ENCODE measurements at places on chromosomes 1 and 21.

GRCh38 chr1:234877761-234878160 is 250.9 kb downstream of the TOMM20 start:
- DNase-seq, result no peak

DNA sequence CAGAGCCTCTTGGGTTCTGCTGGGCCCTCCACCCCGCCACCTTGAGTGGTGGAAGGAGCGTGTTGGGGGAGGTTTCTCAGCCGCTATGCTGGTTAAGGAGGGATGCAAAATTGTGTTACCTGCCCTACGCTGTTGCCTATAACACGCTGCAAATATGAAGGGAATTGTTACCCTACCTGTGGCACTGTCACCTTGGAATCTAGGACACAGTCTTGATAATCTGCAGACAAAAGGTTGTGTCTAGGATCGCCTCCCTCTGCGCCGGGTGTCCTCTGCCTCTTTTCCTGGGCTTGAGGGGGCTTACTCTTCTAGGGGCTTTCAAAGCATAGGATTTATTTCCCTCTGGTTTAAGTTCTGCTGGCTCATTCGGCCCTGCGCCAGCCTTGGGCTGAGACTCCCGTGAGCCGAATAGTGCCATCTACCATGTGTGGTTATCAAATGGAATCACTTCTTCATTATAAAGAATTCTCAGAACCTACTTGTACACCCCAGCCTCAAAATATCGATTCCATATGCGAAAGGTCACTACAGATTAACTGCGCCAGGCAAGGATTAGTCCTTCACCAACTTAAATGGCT is 697 bp downstream of the SLC22A15 start:
- no peak for DNase-seq

GRCh38 chr1:46295306-46295705 is 8.1 kb downstream of the LRRC41 start:
- DNase-seq, result no peak

DNA sequence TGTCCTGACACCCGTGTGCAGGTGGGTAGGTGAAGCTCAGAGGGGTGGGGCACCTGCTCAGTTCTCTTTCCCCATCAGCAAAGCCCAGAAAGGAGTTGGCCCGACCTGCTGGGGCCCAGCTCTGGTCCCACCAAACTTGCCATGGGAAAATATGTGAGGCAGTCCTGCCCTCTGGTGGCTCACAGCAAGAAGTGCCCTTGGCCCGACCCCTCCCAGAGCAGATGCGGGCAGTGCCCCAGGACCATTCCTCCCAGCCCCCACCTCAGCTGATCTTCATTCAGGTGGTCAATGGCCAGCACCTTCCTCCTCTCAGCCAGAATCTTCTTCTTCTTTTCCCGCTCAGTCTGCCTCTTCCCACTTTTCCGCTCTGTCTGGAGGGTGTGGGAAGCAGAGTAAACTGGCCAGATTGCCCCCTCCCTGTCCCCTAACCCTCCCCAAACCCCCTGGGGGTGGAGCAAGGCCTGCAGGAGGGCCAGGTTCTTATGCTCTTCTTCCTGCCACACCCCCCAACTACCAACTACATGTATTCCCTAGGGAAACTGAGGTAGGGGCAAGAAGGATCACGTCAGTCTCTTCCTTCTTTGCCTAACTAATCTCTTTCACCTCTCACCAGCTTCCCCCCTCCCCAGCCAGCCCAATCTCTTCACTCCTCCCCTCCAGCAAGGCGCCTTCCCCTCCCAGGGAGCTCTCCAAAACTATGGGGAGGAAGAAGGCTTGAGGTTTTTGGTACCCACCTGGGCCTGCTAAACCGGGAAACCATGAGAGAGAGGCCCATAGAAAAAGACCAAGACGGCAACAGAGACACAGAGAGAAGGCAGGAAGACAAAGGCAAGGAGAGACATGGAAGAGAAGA is 15.6 kb downstream of the TNNT2 start:
- DNase-seq, result peak; percentile 70

- DNase-seq, result no peak
These were observed 4.4 kb upstream of the PYCR2 start for GRCh38 chr1:225928186-225929175.

- DNase-seq, result no peak
These were observed 237.1 kb downstream of the SLC45A1 start for GRCh38 chr1:8554956-8555534.

DNA sequence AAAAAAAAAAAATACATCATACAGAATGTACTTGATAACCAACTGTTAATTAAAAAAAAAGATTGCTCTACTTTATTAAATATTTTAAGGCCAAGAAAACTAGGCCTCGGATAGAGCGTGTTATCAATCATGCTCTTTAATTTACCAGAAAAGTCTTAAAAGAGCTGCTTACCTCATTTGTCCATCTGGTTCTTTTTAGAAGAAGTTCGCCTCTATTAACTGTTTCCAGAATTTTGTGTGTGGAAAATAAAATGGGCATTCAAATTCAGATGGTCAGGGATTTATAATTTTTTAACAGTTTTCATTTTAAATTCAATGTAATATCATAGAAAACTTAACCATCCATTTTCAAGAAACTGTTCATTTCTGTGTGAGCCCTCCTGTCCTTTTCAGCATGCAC is 53.8 kb downstream of the KCNK1 start:
- DNase-seq, result no peak

DNA sequence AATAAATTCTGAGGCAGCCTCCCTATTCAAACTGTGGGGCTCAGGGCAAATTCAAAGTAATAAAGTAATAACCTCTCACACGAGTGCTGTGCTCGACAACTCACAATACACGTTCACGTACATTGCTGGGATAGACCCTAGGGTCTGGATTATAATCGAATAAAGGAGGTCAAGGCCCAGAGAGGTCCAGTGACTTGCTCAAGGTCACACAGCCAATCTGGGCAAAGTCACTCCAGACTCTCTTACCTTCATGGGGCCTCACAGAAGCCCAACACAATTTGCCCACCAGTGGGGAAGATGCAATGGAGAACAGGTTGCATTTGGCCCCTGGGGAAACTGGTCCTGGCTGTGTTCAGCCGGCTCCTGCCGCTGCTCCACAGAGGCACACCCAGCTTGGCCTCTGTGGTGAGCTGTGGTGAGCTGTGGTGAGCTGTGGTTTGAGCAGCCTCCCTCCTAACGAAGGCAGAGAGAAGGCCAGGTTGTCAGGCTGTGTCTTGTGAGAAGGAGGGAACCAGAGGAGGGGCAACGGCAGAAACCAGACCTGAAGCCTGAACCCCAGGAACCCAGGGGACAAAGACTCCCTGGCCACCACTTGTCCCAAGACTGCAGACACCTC is 35.1 kb downstream of the NUAK2 start:
- no peak for DNase-seq

- DNase-seq, result no peak
These were observed 10.7 kb downstream of the WNT3A start for GRCh38 chr1:228017356-228018124.

GRCh38 chr1:20380175-20380574 is 89.5 kb downstream of the VWA5B1 start:
- no peak for DNase-seq

DNA sequence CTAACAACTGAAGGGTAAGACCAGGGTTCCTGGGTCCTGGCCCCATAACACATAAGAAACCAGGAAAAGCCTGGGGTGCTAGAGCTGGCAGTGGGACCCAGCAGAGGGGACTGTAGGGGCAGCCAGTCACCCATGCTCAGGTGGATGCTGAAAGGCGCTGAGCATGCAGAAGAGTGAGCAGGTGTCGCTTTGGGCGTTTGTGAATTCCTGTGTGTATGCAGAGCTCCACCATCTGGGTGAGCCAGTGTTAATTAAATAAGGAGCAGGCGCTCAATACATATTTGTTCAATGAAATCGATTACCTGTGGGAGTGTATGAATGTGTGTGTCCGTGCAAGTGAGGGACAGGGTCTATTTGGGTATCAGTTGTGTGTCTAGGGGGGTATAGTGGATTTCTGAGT is 499 bp downstream of the C1QA start:
- DNase-seq, result no peak

- no peak for DNase-seq
These were observed 121.2 kb downstream of the ITSN1 start for GRCh38 chr21:33763582-33763899.

DNA sequence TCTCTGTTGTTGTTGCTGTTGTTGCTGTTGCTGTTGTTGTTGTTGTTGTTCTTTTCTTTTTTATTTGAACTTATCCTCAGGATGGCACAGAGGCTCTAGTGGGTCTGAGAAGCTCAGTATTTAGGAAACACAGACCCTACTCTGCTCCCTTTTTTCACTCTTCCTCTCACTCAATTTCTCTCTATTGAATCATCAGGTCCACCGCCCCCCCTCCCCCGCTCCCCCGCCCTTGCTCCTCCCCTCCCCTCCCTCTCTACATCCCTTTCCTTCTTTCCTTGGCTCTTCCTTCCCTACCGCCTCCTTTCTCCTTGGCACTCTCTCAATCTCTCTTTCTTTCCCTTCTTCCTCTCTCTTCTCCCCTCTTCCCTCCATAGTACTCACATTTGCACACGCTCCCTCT is 218.5 kb upstream of the ZC3H12A start:
- DNase-seq, result no peak

DNA sequence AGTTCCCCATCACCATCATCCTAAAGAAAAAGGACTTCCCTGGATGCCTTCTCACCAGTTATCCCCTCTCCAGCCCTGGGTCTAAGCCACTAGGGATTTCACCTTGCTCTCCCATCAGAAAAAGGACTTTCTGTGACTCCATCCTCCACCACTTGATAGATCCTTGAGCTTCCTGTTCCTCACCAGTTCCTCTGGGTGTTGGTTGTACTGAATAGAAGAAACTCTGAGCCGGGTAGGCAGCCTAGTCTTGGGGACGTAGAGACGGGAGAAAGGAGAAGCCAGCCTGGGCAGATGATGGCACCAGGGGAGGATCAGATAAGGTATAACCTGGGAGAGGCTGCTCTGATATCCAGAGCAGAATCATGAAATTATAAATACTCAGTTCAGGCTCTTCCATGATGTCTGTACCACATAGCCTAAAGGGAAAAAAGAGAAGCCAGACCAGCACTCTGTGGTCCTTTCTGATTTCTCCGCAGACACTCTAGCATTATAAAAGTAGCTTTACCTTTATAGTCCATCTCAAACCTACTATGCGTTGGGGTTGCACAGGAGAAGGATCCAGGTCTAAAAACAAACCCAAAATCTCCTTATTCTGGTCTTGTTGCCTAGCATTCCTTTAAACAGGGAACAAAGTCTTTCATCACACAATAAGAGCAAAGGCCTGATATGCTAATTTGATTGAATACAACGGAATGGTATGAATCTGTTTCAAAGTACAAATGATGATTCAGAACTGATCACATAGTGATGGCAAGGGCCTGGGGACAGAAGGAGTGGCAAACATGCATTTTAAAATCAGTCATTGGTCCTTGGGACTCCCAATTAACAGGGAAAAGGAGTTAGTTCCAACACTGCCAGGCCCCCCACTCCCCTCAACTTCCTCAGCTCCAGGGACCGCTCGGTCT is 1.2 kb upstream of the CD34 start:
- no peak for DNase-seq

- DNase-seq, result no peak
These were observed 5.3 kb upstream of the SDE2 start for GRCh38 chr1:226004396-226004795.

GRCh38 chr1:162230517-162230916 is 146.1 kb downstream of the SPATA46 start:
- no peak for DNase-seq

DNA sequence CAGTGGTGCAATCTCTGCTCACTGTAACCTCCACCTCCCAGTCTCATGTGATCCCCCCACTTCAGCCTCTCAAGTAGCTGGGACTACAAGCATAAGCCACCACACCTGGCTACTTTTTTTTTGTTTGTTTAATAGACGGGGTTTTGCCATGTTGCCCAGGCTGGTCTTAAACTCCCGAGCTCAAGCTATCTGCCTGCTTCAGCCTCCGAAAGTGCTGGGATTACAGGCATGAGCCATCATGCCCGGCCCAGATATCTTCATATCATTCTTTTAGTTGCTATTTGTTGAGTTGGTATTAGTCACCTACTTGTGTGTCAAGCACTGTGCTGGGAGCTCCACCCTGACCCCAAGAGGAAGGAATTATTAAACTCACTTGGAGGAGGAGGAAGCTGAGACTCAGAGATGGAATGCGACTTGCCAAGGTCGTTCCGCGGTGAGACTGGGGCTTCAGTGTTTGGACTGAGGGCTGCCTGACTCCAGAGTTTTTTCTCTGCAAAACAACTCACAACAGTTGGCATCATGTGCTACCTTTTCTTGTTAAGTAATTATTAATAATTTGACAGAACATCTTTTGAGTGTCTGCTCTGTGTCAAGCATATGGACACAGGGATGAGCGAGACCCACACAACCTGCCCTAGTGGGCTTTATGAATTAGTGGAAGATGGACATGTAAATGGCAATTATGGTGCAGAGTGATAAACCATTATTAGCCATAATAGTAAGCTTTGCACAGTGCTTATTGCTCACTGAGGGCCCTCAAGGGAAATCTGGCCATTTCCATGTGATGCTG is 132.0 kb downstream of the FOXD2 start:
- peak; percentile 94 for DNase-seq

GRCh38 chr21:14602382-14602958 is 56.4 kb upstream of the SAMSN1 start:
- DNase-seq, result no peak

DNA sequence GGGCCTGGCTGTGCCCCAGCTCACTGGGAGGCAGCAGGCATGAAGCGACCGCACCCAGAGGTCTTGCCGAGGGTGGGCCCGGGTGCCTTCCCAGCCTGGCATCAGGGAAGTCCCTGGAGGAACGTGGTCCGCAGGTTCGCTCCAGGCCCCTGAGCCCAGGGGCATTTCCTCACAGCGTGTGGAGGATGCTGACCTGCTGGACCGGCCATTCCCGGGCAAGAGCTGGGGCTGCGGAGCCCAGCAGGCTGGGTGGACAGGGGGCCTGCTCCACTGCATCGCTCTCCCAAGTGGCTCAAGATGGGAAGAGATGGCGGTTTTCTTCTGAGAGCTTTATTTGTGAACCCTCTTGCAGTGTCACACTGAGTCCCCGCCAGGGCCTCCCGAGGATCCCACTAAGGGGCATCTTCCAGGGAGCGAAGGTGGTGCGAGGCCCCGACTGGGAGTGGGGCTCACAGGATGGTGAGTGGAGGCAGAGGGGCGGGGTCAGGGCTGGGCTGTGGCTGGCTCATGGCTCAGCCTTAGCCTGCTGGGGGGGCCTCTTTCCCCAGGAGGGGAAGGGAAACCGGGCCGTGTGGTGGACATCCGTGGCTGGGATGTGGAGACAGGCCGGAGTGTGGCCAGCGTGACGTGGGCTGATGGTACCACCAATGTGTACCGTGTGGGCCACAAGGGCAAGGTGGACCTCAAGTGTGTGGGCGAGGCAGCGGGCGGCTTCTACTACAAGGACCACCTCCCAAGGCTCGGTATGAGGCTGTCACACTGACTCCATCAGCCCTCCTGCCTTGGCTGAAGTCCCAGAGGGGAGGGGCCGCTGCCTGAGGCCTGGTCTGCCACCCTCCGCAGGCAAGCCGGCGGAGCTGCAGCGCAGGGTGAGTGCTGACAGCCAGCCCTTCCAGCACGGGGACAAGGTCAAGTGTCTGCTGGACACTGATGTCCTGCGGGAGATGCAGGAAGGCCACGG is 7.2 kb upstream of the MMP23B start:
- no peak for DNase-seq

- DNase-seq, result no peak
These were observed 242.5 kb upstream of the SGIP1 start for GRCh38 chr1:66291531-66291864.

GRCh38 chr1:233509526-233509925 is 104.4 kb upstream of the KCNK1 start:
- DNase-seq, result no peak

GRCh38 chr1:53918343-53918742 is 24.4 kb downstream of the DIO1 start:
- no peak for DNase-seq

Measured in trophoblast cell (in vitro differentiated cells and primary cell).